Cerebellum (tissue), 4 donors: ENCODE measurements at places on chromosomes 5 and 9. TPM values are rescaled to one million over a fixed set of nuclear protein-coding genes. Genes with fewer than 3 reads are reported as not detected.

CEP72 gene
- 7.1 TPM for total RNA-seq

HTR4 gene
- 0.54 TPM for total RNA-seq

ZNF462 gene
- 102 TPM for total RNA-seq

DNA sequence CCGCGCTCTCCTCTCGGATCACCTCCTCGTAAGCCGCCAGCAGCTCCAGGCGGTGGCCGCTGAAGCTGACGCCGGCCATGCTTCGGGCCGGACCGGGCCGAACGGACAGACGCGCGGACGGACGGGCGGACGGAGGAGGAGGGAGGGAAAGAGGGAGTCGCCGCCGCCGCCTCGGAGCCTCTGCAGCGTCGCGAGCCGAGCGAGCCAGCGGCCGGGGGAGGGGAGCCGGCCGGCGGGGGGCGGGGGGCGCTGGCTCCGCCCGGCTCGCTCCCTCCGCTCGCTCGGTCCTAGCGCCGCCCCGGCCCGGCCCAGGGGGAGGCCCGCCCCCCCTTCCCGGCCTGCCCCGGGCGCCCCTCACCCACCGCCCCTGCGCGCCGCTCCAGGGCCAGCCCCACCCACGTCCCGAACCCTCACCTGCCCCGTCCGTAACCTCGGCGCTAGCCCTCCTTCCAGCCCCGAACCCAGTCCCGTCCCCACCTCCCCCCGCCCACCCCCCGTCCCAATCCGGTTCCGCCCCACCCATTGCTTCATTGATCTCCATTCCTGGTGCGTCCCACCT, at the start of gene DBN1:
Gene DBN1 (minus strand): TSS at position 192 of the 559 bp plus-strand sequence. CDS start 113 bp downstream, at position 79.
- DNase-seq = peak; percentile 76

DNA sequence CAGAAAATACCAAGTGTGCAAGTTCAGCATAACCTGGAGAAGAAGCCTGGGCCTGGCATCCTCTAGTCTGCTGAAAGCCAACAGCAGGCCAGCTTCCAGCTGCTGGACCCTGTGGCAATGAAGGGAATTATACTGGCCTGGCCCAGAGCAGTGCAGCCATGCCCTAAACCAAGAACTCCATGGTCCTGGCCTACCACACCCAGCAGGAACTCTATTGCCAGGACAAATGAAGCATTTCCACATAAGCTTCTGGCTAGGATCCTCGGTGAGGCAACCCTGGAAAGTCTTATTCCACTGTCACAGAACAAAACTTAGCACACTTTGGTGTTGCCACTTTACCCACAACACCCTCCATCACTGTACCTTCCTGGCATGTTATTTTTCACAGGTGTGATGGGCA, 35.5 kb downstream of the CDK5RAP2 start:
- no peak for DNase-seq

DNA sequence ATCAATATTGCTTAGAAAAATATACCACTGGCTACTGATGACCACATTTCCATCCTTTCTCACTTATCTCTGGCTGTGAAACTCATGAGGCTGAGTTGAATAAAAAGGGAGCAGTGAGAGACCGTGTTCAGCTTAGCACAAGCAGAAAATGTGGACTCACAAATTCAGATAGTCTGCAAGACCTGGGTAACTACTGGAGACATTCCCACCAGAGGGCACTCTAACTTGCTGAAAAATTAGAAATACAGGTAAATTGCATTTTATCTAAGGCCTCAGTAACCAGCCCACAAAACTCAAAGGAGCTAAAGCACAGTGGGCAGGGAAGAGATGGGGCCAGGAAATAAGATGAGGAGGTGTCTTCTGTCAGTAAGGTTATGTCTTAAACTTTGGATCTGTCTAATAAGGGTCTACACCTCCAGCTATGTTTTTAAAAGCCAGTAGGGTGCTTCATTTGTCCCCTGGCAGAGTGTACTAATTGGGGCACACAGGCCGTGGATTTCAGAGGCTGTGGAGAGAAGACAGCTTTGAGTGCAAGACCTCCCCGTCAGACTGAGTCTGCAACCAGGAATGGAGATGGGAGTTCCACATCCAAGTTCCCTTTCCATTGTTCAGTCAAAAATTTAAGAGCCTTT, 8.7 kb upstream of the NDUFB6 start:
- peak; percentile 22 for DNase-seq

GRCh38 chr9:3036333-3036700, 192.4 kb upstream of the PUM3 start:
- DNase-seq = no peak

GRCh38 chr5:377326-377981, 55.9 kb downstream of the AHRR start:
- no peak for DNase-seq

DNA sequence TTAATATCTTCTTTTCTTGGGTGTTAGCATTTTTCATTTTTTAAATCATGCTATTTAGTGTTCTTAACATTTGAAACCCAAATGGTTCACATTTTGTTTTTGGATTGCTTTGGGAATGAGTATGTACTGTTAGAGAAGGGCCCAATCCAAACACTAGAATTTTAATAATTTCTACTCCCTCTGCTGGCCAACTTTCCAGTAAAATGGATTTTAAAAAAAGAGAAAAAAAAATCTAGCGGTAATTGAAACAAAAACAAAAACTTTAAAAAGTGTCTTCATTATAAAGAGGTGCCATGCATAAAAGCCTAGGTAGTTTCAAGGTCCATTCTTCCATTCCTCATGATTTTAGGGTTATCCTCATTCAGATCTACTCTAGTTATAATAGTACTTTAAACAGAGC, 32.1 kb upstream of the RICTOR start:
- DNase-seq = no peak

DNA sequence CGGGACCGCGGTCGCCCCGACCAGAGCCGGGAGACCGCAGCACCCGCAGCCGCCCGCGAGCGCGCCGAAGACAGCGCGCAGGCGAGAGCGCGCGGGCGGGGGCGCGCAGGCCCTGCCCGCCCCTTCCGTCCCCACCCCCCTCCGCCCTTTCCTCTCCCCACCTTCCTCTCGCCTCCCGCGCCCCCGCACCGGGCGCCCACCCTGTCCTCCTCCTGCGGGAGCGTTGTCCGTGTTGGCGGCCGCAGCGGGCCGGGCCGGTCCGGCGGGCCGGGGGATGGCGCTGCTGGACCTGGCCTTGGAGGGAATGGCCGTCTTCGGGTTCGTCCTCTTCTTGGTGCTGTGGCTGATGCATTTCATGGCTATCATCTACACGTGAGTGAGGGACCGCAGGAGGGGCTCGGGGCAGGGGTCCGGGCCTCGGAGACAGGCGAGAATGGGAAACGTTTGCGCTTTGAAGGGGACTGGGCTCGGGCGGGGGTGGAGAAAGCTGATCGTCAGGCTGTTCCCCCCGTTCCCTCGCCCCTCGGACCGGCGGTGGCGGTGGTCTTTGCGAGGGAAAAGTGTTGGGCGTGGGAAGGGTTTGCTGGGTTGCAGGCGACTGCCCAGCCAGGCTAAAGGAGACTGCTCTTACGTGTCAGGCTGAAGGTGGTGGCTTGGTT, 457 bp downstream of the UGCG start:
- peak; percentile 85 for DNase-seq

- DNase-seq = no peak
Measured at GRCh38 chr5:674630-675011, 18.5 kb downstream of the TPPP start.

DNA sequence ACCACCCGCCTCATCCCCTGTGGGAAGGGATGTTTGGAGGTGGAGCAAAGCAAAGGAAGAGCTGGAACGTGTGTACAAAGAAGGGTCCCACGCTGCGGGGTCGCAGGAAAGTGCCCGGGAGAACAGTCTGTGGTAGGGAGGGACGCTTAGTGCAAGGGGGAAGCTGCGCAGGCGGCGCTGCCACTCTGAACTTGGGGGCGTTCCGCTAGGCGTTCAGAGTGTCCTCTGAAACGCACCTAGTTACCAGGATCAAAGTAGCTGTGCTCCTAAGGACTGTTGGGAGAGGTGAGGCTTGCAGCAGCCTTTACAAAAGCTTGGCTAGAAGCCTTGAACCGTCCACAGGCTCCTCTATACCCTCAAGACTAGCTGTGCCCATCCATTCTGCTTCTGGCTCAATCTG, 29.3 kb upstream of the PDE8B start:
- no peak for DNase-seq

- DNase-seq = no peak
Measured at GRCh38 chr5:14415698-14416074, 165.9 kb upstream of the OTULINL start.

GRCh38 chr5:40649463-40650030, 30.2 kb upstream of the PTGER4 start:
- DNase-seq = no peak
